ENCODE measurements at places on chromosomes 5 and 9.

DNA sequence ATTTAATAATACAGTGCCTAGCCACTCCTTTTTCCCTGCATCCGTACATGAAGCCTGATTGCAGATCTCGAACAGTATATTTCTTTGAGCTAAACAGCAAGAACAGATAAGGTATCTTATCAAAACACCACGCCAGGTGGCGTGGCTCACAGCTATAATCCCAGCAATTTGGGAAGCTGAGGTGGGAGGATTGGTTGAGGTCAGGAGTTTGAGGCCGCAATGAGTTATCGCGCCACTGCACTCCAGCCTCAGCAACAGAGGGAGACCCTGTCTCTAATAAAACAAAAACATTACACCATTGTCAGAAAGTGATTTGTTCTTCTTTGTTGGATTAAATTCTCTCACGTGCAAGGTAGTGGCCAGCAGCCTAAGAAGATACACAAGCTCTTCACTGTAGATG, 291.2 kb upstream of the DMRT1 start:
- DNase-seq: no peak

- DNase-seq: no peak
Observed at GRCh38 chr5:159049844-159050315, 49.8 kb downstream of the EBF1 start.

GRCh38 chr5:104170926-104171325, 608.3 kb upstream of the NUDT12 start:
- DNase-seq: no peak

GRCh38 chr5:1655496-1656270, 131.9 kb upstream of the LPCAT1 start:
- DNase-seq: no peak

DNA sequence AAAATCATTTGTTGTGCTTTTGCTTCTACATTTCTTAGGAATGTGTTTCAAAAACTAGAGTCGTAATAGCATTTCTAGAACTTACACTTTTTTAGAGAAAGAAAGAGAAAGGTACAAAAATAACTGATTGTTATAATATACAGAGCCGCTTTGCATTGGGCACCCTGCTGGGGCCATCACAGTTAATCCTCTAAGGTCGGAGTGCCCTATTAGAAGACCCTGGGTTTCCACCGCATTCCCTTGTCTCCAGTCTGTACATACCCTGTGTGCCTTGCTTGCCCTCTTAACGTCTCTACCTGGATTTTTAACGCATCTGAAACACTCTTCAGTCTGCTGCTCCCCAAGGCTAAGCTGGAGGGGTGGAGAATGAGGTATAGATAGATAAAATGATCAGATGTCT, 1.3 kb downstream of the MARVELD2 start:
- DNase-seq: no peak

DNA sequence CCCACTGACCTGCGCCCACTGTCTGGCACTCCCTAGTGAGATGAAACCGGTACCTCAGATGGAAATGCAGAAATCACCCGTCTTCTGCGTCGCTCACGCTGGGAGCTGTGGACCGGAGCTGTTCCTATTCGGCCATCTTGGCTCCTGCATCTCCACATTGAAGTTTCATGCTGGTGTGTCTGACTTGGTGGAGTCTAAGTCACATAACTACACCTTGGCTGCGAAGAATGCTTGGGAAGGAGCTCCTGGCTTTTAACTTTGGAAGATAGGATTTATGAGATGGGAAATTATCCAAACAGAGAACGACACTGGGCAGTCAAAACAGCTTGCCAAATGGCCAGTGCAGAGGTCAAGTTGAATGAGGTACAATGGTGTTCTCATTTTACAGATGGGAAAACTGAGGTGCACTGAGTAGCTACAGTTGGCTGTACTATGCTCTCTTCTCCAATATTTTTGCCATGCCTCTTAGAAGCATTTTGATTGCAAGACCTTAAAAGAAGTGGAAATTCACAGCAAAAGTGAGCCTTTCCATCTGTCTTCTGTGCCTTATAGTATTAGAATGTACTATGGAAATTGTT, 36.7 kb downstream of the CCDC192 start:
- no peak for DNase-seq

- no peak for DNase-seq
Observed at GRCh38 chr5:110663525-110663924, 62.9 kb downstream of the TMEM232 start.

- DNase-seq: no peak
Observed at GRCh38 chr5:167754501-167755021, 536.9 kb upstream of the WWC1 start.

DNA sequence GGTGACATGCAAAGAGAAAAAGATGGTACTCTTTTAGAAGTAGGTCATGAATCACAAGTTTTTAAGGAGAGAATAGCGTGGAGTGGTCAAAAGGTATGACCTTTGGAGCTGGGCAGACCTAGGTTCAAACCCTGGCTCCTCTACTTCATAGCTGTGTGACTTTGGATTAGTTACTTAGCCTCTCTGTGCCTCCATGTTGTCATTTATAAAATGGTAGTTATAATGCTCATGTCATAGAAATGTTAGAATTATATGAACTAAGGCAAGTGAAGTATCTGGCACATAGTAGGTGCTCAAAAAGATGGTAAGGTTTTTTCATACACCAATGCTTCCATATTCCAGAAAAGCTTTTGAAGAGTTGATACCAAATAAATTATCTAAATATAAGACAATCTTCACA, 7.3 kb downstream of the F2R start:
- DNase-seq: no peak

GRCh38 chr5:123671042-123671441, 159.1 kb downstream of the CSNK1G3 start:
- no peak for DNase-seq

GRCh38 chr5:122471031-122471751, 159.2 kb downstream of the SNCAIP start:
- DNase-seq: no peak

DNA sequence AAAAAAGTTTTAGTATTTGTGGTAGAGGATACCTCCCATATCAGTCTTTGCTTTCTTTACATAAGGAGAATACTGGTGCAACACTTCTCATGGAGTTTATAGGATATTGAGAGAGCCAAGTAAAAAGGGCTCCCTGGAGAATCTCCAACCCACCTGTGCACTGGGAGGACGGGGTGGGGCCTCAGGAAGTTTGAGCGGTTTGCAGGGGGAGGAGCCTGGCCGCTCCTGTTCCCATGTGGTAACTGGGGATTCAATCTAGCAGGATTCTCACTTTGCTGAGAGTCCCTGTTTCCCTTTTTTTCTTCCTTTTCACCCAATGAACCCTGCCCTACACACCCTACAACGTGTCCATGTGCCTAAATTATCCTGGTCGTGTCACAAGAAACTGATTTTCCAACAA, 82.8 kb downstream of the APTX start:
- DNase-seq: no peak

- DNase-seq: no peak
Observed at GRCh38 chr9:110334183-110334582, 3.5 kb downstream of the TXNDC8 start.

GRCh38 chr5:68251804-68252522, 36.4 kb downstream of the PIK3R1 start:
- no peak for DNase-seq

GRCh38 chr9:123115146-123115913, 81.9 kb downstream of the GPR21 start:
- no peak for DNase-seq

DNA sequence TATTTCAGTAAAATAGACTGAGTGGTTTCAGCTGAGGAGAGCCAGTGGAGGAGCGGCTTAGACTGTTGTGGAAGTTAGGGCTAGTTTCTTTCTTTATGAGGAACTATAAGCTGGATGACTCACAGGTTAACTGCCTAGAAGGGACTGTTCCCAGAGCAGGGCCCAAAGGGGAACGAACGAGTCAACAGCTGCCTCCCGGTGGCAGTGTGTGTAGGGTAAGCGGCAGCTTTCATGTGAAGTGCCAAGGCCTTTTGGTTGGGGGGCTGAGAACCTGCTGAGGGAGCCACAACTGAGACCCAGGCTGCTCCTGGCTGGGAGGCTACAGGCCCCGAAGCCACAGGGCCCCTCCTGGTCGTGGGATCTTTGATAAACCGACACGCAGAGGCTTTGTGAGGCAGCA, 7.0 kb downstream of the SQSTM1 start:
- no peak for DNase-seq

DNA sequence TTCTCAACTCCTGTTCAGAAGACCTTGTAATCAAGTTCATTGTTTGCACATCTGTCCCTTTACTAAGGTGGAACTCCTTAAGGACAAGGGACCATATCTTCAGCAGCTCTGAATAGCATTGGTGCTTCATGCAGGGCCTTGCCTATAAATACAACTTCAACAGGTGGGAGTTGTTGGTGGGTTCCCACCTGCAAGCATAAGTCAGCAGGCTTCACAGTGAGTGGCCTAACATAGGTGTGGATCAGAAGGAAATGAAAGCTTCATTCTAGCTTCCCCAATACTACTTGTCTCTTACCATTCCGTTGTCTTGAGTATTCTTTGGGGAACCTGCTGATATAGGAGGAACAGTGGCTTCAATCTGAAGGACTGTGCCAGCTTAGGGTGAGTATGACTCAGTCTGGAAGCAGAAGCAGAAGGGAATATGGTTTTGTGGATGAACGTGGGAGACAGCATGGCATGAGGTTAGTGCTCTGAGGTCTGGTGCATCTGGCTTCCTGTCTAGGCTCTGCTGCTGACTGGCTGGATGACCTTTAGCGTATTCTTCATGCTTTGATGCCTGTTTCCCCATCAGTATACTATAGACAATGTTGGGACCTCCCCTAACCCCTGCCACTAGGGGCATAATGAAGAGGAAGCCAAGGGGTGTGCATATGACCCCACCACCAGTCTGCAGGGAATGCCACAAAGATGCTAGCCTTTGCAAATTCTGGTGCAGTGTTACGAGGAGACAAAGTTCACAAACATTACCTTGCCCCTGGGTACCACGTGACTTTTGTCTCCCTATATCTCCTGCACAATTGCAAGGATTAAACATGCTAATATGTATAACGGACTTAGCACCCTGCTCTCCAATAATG, 192.3 kb downstream of the PALM2AKAP2 start:
- DNase-seq: no peak

DNA sequence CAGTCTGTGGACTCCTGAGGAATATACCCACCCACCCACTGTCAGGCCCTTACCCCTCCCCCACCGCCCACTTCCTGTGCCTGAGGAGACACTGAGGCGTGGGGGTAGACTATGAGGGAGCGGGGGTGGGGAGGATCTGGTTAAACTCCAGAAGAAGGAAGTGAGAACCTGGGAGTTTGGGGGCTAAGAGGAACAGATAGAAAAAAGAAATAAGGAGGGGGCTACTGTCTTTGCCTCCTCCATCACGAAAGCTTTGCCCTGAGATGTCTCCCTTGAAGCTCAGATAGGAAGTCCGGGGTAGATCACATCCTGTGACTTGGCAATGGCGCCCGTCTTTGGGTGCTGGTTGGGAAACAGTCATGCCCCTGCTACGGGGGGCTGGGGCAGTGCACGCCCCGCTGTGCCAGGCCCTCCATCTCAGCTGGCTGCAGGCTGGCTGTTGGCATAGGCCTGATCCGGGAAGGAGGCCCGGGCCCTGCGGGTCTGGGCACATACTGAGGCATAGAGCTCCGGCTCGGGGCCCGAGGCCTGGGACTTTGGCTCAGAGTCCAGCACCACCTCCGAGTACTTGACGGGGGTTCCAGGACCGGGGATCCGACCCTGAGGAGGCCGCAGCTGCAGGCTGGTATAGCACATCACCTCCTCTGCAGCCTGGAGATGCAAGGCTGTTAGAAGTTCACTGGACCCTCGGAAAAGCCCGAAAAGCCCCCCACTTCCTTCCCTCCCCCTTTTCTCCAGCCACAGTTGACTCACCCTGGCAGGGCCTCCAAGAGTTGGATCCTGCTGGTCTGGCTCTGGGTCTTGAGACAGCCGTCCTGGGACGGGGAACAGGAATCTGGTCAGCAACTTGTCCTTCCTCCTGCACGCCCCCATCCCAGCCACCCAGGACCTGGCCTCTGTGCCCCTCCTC, 1.0 kb downstream of the SIT1 start:
- DNase-seq: no peak

DNA sequence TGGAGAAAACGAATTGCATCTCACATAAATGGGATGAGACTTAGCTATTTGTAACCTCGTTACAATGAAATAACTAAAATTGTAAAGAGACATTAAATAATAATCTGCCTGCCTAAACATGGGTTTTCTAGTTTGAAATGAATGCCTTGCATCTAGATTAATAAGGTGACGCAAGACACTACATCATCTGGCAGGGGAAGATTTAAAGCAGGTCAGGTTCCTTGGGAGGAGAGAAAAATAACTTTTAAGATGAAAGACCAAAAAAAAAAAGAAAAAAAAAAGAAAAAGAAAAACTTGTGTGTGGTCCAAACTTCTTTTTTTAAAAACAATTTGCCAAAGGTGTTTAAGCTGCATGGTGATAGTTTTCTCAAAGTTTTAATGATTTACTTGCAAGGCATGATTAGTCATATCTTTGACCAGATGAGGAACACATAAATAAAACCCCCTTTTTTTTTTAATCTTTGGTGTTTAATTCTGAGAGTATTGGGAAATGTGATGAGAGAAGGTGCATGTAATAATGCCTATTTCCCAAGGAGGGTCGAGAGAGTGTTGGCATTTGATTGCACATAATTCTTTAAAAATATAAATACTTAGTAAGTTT, 122.9 kb upstream of the ADAMTSL1 start:
- no peak for DNase-seq

GRCh38 chr9:91914404-91914803, 35.6 kb downstream of the ROR2 start:
- DNase-seq: no peak

Data from NCI-H510A (cell line).